ENCODE measurements at places on chromosomes 16 and 17.

DNA sequence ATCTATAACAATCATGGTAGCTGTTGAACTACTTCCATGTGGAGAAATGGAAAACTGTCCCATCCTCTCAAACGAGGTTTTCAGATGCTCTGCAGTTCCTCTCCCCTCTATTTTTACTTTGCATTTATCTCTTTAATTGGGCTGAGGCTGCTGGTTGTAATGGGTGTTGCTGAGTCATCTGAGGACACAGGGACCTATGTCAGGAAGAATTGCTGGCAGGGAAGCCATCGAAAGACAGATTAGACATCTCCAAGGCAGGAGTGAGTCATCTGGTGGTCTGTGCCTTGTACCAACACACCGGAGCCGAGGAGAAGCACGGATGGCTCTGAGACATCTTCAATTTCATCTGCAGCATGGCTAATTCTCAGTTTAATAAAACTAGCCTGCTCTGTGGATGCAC is 394.5 kb downstream of the GRIN2A start:
- DNase-seq, result no peak

DNA sequence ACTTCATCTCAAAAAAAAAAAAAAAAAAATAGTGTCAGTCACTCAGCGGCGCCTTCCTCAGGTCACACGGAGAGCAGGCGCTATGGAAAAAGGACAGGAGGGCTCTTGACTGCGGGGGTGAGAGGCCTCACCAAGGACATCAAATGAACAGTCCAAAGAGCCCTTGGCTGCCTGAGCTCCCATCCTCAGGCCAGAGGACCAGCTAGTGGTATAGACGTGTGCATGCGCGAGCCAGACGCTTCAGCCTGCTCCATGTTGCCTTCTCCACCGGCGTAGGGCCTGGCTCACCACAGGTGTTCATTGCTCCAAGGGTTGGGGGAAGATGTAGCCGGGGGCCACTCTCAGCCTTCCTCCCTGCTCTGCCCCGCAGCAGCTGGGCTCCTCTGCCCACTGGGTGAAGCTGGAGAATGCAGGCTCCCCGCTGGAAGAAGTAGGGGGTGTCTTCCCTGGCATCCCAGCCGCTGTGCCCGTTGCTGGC is 65.8 kb upstream of the PLCG2 start:
- DNase-seq, result no peak

DNA sequence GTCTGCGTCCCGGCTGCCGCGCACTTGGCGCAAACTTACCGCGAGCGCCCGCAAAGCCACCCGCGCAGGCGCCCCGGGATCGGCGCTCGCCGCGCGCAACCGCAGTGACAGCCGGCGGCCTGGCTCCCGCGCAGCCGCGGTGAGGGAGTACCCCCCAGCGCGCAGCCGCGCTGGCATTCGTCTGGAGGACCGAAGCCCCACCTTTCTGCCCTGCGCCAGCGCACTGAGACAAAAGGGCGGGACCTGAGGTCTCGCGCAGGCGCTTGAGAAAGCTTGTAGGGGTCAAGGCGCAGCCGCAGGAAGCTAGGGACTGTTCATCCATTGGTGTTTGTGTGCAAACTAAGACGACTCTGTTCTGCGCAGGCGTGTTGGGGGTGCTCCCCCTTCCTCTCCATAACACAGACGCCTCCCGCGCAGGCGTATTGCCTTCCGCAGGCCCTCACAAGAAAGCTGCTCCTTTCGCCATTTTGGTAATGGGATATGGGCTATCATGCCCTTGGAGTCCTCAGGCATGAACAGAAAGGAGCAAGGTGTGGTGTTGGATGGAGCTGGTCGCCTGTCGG is at the start of gene PHF12:
PHF12 (minus strand) TSS at position 91 of the 563 bp plus-strand sequence. CDS start 558 bp downstream, outside the sequence.
- peak; percentile 100 for DNase-seq

GRCh38 chr16:12002447-12003006 is 26.0 kb downstream of the SNX29 start:
- no peak for DNase-seq

GRCh38 chr17:54888254-54888653 is 12.4 kb upstream of the TOM1L1 start:
- no peak for DNase-seq

DNA sequence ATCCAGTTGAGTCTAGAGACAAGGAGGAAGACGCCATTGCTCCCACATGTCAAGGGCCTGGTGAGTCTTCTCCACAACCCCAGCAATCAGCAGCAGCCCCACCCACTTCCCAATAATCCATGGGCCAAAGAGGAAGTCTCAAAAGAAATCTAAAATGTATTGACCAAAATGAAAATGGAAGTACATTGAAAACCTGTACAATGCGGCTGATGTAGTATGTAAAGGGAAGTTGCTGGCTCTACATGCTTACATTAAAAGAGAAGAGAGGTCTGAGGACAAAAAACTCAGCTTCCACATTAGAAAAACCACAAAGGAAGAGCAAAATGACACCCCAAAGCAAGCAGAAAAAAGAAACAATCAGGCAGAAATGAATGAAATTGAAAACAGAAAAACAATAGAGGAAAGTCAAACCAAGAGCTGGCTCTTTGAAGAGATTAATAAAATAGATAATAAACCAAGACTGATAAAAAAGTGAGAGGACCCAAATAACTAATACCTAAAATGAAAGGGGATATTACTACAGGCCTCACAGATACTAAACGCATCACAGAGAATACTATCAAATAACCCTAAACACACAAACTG is 100.6 kb upstream of the METRNL start:
- DNase-seq, result no peak

DNA sequence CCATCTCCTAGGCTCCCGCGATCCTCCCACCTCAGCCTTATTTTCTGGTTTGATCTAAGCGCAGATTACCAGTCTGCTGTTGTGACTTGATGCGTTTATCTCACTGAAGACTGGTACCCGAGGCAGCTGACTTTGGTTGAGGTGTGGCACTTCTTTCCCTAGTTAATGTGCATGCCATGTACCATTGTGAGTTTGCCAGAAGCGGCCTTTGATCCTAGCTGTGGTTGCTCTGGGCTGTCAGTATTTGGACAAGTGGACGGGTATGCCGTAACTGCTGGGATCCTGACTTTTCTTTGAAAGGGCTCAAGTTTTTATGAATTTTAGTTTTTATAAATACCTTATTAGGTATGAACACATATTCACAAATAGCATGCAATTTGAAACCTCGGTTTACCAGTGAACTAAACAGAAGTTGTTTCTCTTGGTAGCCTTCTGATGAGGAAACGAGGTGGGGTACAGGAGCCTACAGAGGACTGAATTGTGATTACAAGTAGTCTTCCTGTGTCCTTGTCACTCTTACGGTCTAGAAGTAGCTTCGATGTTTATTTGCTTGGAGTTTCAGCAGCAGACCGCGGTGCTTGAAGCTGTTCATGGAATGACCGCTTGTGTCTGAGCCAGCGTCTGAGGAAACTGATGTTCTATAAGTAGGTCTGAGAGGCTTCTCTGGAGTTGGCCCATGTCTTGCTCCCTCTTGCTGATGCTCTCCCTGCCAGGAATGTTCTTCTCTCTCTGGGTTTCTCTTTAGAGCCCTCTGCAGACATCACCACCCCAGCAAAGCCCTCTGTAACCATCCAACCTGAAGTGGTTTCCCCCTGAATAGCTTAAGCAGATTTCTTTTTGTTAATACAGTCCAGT is 40.0 kb downstream of the SEC14L1 start:
- DNase-seq, result no peak

GRCh38 chr16:30439720-30440348 is 5.8 kb downstream of the SEPHS2 start:
- no peak for DNase-seq

- DNase-seq, result no peak
These were observed at the start of gene MILR1 for GRCh38 chr17:64448665-64449512. MILR1 (plus strand) TSS chr17:64449115; CDS start chr17:64449169, 54 bp downstream.

- DNase-seq, result no peak
These were observed 397.6 kb downstream of the MAF start for GRCh38 chr16:79202977-79203376.

DNA sequence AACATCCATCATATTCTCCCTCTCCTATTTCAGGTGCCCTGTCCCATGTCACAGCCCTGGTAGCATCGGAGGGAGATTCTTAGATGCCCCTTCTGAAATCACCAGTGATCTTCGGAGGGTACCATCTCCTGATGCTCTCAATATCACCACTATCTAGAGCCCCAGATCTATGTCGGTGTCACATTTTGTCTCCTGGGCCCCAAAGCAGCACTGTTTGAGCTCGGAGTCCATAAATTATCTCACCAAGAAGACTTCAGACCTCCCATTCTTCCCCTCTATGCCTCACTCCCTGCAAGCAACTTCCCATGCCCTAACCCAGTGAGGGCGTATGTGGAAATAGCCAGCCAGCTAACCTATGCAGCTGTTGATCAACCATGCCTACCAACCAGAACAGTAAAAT is 51.5 kb upstream of the NLK start:
- DNase-seq, result no peak

DNA sequence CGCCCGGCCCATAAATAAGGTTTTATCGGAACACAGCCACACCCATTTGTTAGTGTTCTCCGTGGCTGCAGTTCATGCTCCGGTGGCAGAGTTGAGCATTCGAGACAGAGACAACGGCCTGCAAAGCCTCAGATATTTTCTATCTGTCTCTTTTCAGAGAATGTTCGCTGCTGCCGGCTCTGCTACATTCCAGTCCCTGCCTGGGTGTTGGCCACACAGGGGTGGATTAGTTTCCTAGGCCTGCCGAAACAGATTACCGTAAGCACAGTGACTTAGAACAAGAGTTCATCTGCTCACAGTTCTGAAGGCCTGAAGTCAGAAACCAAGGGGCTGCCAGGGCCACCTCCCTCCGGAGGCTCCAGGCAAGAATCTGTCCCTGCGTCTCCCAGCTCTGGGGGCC is 19.1 kb upstream of the GSG1L start:
- DNase-seq, result no peak

DNA sequence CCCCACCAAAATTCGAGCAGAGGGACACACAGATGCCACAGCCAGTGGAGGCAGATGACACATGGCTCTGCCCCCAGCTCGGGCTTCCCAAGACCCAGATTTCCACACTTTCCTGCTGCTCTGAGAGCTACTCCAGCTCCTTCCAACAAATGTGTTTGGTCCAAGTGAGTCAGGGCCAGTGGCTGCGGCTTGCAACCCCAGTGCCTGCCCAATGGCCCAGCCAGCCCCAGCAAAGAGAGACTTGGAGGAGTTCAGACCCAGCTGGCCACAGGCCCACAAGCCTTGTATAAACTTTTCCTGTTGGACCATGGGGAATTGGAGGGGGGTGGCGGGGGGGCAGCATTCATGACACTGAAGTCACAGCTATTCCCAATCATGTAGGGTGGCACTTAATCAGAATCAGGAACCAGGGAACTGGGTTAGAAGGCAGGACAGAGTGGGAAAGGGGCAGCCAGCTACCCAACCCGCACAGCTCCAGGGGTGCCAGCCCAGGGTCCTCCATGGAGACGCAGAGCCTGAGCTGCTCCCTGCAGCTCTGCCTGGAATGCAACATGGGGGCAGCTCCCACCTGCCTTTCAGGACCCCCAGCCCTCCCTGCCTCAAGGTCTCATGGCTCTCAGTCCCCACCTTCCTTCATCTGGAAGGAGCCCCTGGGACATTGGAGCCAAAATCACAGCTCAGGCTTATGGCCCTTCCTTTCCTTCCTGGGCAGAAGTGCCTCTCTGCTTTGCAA is 17.5 kb upstream of the C16orf78 start:
- no peak for DNase-seq

DNA sequence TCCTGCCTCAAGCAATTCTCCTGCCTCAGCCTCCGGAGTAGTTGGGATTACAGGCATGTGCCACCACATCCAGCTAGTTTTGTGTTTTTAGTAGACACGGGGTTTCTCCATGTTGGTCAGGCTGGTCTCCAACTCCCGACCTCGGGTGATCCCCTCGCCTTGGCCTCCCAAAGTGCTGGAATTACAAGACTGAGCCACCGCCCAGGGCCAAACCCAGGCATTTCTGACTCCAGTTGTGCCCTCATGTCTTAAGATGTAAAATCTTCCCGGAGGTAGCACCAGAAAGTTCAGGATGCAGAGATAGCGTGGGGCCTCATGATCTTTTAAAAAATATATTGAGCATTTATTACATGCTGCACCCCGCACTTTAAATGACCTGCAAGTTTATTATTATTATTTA is 12.8 kb upstream of the SMG1 start:
- DNase-seq, result no peak

- no peak for DNase-seq
These were observed 1.3 kb upstream of the SUZ12 start for GRCh38 chr17:31935512-31935911.

Data from effector CD4-positive, alpha-beta T cell (primary cell).